ENCODE measurements at places on chromosomes 4 and X. TPM values are rescaled to one million over a fixed set of nuclear protein-coding genes. Genes with fewer than 3 reads are reported as not detected.

IL15 gene
- 3.9 TPM for total RNA-seq

- no peak overlapping the region for H3K4me3 ChIP-seq
- no peak for DNase-seq
- no peaks in the 10 kb centered on the region for H3K36me3 ChIP-seq
- peaks cover 27% of the 10 kb centered on the region for H3K27me3 ChIP-seq
- H3K27ac ChIP-seq, result no peak overlapping the region
These were observed 1.8 kb downstream of the EPHA5 start for GRCh38 chr4:65668201-65669089.

HMGN5 gene
- 5.8 TPM for total RNA-seq

MSL3 gene
- total RNA-seq, result 59.6 TPM

- peaks cover 63% of the 10 kb centered on the region for H3K4me1 ChIP-seq
- H3K27me3 ChIP-seq, result no peaks in the 10 kb centered on the region
- DNase-seq, result no peak
These were observed 77.0 kb downstream of the FBXW7 start for GRCh38 chr4:152458801-152459302.

DNA sequence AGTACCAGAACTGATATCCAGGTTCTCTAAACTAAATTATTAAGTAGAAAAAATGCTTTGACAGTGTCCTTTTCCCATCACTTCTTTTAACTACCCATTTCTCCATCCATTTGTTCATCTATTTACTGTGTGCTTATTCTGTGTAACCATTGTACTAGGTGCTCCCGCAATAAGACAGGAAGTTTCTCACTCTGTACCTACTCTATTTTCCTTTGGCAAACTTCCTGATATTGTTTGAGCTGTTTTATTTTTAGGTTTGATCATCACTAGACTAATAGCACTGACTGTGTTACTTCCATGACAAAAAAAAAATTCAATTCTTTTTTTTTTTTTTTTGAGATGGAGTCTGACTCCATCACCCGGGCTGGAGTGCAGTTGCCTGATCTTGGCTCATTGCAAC is 102.5 kb upstream of the CASK start:
- no peak overlapping the region for H3K4me3 ChIP-seq
- no peak for DNase-seq
- no peaks in the 10 kb centered on the region for H3K27me3 ChIP-seq

SPARCL1 gene
- not detected for total RNA-seq

DNA sequence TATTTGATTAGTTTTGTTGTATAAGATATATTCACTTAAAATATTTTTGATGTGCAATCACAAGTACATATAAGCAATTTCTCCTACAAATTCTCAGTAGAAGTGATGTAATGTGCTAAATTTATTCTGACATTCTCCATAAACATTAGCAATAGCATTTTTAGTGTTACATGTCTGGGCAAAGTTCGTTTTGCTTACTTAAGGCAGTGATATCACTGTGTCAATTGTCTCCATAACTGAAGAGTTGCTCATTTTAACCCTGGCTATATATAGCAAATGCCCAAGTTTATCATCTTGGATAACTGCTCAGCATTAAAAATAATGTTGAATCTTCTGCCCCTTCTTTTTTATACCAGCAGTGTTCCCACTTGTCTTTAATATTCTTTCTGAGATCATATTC is 340.0 kb upstream of the NDST4 start:
- H3K4me1 ChIP-seq, result no peaks in the 10 kb centered on the region
- no peaks in the 10 kb centered on the region for H3K36me3 ChIP-seq
- no peak for DNase-seq
- no peak overlapping the region for H3K27ac ChIP-seq
- H3K27me3 ChIP-seq, result no peaks in the 10 kb centered on the region
- no peak overlapping the region for H3K4me3 ChIP-seq

- no peak for DNase-seq
- no peaks in the 10 kb centered on the region for H3K36me3 ChIP-seq
- H3K27me3 ChIP-seq, result no peaks in the 10 kb centered on the region
- H3K4me3 ChIP-seq, result no peak overlapping the region
These were observed 8.7 kb upstream of the TBC1D9 start for GRCh38 chr4:140764785-140765392.

CXCL6 gene
- total RNA-seq, result not detected

TCEAL2 gene
- total RNA-seq, result not detected

NKRF gene
- total RNA-seq, result 14.7 TPM

DNA sequence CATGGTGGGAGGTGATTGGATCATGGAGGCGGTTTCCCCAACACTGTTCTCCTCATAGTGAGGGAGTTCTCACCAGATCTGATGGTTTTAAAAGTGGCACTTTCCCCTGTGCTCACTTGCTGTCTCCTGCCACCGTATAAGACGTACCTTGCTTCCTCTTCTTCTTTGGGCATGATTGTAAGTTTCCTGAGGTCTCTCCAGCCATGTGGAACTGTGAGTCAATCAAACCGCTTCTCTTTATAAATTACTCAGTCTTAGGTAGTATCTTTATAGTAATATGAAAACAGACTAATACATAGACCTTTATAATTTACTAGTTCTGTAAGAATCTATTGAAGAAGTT is 82.5 kb upstream of the PITX2 start:
- no peaks in the 10 kb centered on the region for H3K36me3 ChIP-seq
- no peaks in the 10 kb centered on the region for H3K4me1 ChIP-seq
- DNase-seq, result no peak
- no peaks in the 10 kb centered on the region for H3K27me3 ChIP-seq
- H3K4me3 ChIP-seq, result no peak overlapping the region

GBA3 gene
- not detected for total RNA-seq

- H3K4me3 ChIP-seq, result no peak overlapping the region
- H3K4me1 ChIP-seq, result no peaks in the 10 kb centered on the region
- no peak for DNase-seq
- no peaks in the 10 kb centered on the region for H3K36me3 ChIP-seq
- no peak overlapping the region for H3K27ac ChIP-seq
These were observed 130.4 kb downstream of the DHX15 start for GRCh38 chr4:24453951-24454350.

GRCh38 chrX:19739683-19740082 is 147.7 kb downstream of the SH3KBP1 start:
- H3K4me3 ChIP-seq, result no peak overlapping the region
- H3K36me3 ChIP-seq, result peaks cover 47% of the 10 kb centered on the region
- no peaks in the 10 kb centered on the region for H3K27me3 ChIP-seq

SSX7 gene
- not detected for total RNA-seq

P2RY8 gene
- total RNA-seq, result 177 TPM

DNA sequence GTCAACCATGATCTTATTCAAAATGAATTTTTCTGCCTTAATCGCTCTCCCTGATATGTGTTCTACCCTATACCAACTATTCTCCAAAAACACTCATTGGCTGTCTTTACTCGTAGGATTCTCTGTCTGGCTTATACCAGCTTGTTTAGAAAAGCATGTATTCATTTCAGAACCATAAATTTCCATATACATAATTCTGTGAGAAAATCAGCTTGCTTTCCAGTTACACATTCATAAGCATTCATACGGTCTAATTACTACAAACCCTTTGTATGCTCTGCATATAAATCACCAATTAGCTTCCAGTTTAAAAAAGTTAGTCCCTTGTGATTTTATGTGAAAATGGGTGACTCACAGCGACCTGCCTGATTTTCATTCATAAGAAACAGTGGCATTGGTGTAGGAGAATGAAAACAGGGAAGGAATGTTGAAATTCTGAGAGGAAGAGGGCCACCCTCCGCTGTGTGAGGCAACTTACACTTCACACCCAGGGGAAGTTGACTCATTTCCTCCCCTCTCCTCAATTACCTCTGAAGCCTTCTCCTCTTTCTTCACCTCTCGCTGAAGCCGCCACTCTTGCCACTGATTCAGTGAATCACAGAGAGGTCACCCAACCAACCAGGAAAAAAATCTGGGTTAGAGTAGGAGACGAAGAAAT is 63.3 kb downstream of the MEPE start:
- DNase-seq, result peak; percentile 34
- peaks cover 18% of the 10 kb centered on the region for H3K4me1 ChIP-seq
- H3K27ac ChIP-seq, result no peak overlapping the region
- no peaks in the 10 kb centered on the region for H3K36me3 ChIP-seq

GRCh38 chrX:72569786-72570185 is 2.9 kb downstream of the HDAC8 start:
- DNase-seq, result peak; percentile 16
- H3K4me1 ChIP-seq, result peaks cover 15% of the 10 kb centered on the region
- H3K36me3 ChIP-seq, result peaks cover 22% of the 10 kb centered on the region
- no peak overlapping the region for H3K27ac ChIP-seq
- no peaks in the 10 kb centered on the region for H3K27me3 ChIP-seq
- H3K4me3 ChIP-seq, result no peak overlapping the region

DNA sequence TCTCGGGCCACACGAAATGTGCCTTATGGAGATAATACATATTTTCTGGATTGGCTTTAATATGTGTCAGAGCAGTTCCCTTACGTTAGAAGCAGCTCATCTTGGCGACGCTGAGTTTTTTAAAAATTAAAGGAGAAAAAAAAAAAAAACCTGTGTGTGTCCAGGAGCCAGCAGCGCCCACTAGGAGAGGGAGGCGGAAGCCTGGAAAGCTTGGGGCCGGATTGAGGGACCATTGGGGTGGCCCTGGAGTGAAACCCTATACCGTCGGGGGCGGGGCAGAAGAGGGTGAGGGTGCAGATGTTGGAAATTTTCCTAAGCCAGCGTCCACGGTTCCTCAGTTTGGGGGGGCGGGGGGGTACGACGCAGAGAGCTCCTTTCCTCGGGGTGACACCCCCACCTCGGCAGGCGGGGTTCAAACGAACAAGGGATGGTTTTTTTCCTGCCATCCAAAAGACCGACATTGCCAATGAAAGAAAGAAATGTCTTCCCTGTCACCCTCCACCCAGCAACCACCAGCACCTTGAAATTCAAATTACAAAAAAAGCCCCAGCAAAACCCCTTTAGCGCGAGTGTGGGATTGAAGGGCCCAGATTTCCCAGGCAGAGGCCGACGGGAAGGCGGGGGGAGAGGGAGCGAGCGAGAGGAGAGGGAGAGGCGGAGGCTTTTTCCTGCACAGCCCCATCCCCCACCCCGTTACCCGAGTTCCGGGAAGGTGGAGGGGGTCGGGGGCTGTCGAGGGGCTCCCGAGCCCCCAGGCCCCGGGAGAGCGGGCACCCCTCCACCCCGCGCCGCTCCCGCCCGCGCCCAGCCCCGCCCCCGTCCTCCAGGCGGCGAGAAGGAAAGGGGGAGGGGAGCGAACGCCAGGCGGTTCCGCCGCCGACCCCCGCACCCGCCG is 859 bp downstream of the SMARCA1 start:
- H3K36me3 ChIP-seq, result no peaks in the 10 kb centered on the region
- H3K27me3 ChIP-seq, result peaks cover 30% of the 10 kb centered on the region
- H3K27ac ChIP-seq, result no peak overlapping the region
- peak overlapping the region; percentile 57 for H3K4me3 ChIP-seq

DNA sequence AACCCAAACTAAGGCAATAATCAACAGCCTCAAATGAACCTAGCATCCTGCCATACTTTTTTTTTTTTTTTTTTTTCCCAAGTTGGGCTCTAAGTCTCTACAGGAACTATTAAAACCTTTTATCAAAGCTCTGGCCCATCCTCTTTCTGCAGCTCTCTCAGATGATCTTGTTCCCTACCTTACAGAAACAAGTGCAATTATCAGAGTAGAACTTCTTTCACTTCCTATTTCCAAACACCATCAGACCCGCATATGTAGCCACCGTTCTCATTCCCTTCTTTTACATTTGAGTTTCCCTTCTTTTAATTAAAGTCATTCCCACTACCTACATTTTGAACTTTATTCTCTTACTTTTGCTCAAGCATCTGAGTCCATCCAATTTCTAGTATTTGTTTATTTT is 690.6 kb downstream of the DMD start:
- H3K4me1 ChIP-seq, result no peaks in the 10 kb centered on the region
- no peak for DNase-seq
- H3K27ac ChIP-seq, result no peak overlapping the region
- H3K36me3 ChIP-seq, result no peaks in the 10 kb centered on the region
- H3K4me3 ChIP-seq, result no peak overlapping the region
- no peaks in the 10 kb centered on the region for H3K27me3 ChIP-seq

DNA sequence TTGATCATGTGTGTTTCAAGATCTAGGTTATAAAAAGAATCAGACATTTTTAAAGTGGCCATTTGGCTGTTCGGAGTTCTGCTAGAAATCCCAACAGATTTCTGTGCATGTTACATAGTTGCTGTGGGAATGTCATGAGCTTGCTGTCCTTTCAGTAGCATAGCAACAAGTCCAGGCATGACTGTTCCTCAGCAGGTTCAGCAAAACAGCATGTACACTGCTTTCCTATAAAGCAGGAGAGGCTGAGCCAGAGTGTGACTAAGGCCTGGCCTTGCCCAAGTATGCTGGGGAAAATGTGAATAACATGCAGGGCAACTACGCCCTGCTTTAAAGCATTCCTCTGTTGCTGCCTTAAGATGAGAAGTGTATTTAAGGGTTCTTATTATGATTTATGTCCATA is 217.1 kb upstream of the SMIM31 start:
- no peaks in the 10 kb centered on the region for H3K27me3 ChIP-seq
- H3K27ac ChIP-seq, result no peak overlapping the region
- H3K4me1 ChIP-seq, result no peaks in the 10 kb centered on the region

AREG gene
- 0.25 TPM for total RNA-seq

NSUN7 gene
- total RNA-seq, result 0.48 TPM

GRCh38 chr4:113637363-113637762 is 124.2 kb downstream of the CAMK2D start:
- no peak overlapping the region for H3K27ac ChIP-seq
- no peak for DNase-seq
- H3K27me3 ChIP-seq, result no peaks in the 10 kb centered on the region
- H3K4me1 ChIP-seq, result peaks cover 42% of the 10 kb centered on the region
- peaks cover 11% of the 10 kb centered on the region for H3K36me3 ChIP-seq
- H3K4me3 ChIP-seq, result no peak overlapping the region

- no peak overlapping the region for H3K27ac ChIP-seq
- no peak overlapping the region for H3K4me3 ChIP-seq
- H3K4me1 ChIP-seq, result no peaks in the 10 kb centered on the region
- peaks cover 7% of the 10 kb centered on the region for H3K27me3 ChIP-seq
These were observed 12.8 kb upstream of the MBNL3 start for GRCh38 chrX:132501606-132502005.

GRCh38 chr4:147821555-147821954 is 89.7 kb downstream of the ARHGAP10 start:
- H3K36me3 ChIP-seq, result peaks cover 18% of the 10 kb centered on the region
- H3K4me1 ChIP-seq, result peaks cover 7% of the 10 kb centered on the region
- no peak overlapping the region for H3K4me3 ChIP-seq

DNA sequence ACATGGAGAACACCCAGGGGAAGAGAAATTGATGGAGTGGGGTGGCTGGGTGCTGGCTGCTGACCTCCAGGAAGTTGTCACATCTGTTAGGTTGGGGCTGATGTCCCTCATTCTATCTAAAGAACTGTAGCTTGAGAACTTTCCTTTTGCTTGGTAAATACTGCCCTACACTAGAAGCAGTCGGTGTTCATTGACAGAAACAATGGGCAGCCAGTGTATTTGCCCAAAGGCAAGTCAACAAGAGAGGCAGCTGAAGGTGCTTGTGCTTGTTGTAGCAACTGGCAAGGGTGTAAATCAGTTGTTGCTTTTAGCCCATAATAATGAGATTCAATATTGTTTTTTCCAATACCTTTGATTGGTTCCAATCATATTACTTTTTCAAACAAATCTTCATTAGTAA is 956 bp downstream of the TMEM154 start:
- no peak overlapping the region for H3K27ac ChIP-seq
- peaks cover 67% of the 10 kb centered on the region for H3K4me1 ChIP-seq
- no peak for DNase-seq
- H3K4me3 ChIP-seq, result peak overlapping the region; percentile 90
- H3K36me3 ChIP-seq, result peaks cover 26% of the 10 kb centered on the region
- H3K27me3 ChIP-seq, result no peaks in the 10 kb centered on the region

Measured in activated CD4-positive, alpha-beta memory T cell treated with anti-CD3 and anti-CD28 coated beads, Interleukin-2, amount 10 ng/mL, durations not matched to agents 7 days and 5 days (primary cell).